ENCODE measurements at places on chromosomes 16 and 17.
A peak's percentile ranks its signal among the peaks of the same experiment; 100 is the strongest.

DNA sequence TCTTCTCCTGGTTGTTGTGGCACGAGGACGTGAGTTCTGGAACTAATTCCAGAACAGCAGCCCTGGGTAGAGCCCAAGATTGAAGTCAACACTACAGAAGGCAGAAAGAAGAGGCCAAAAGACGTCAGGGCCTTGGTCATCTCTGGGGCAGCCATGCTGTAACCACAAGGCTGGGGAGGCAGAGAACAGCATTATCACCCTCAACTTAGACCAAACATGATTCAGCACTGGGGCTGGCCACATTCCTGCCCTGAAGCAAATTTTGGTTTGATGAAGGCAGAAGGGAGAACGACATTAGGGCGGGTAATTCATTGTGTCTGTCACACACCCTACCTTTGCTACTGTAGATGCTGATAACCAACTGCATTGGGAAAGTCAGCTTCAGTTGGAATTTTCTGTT, 9.7 kb upstream of the ALOX15B start:
- H3K27ac ChIP-seq = no peak overlapping the region
- peaks cover 40% of the 10 kb centered on the region for H3K27me3 ChIP-seq
- no peaks in the 10 kb centered on the region for H3K36me3 ChIP-seq

DNA sequence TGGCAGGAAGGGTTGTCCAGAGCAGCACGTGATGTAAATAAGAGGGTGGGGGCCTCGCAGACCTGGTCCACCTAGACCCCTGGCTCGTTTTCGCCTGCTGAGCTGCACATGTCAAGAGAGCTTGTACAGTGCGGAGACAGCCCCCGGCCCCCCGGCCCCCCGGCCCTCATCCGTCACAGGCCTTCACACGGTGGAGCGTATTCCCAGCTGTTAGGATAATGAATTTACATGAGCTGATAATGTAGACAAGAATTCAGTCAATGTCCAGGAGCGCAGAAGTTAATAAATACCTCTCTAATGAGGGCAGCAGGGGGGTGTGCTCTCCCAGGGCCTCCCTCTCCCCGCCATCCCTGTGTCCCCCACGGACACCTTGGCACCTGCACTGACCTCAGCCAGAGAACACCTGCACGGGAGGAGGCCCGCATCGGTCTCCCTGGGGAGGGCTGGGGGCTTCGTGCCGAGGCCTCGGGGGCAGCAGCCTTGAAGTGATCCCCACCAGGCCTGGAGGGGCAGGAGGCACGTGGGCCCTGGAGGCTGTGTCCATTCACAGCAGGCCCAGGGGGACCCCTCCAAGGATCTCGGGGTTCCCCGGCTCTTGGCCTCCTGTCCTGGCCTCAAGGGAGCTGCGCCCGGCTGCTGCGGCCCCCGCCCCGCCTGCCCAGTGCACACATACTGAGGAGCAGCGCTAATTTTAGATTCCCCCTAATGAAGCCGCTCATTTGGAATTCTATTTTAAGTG, 14.6 kb downstream of the GSE1 start:
- peaks cover 9% of the 10 kb centered on the region for H3K36me3 ChIP-seq
- H3K4me1 ChIP-seq = peaks cover 23% of the 10 kb centered on the region
- no peak overlapping the region for H3K4me3 ChIP-seq
- no peak for DNase-seq

GRCh38 chr17:50151937-50152547, 1.6 kb upstream of the PPP1R9B start:
- peaks cover 5% of the 10 kb centered on the region for H3K36me3 ChIP-seq
- H3K4me3 ChIP-seq = peak overlapping the region; percentile 93
- H3K27ac ChIP-seq = peak overlapping the region; percentile 90
- H3K27me3 ChIP-seq = no peaks in the 10 kb centered on the region
- H3K4me1 ChIP-seq = peaks cover 35% of the 10 kb centered on the region
- peak; percentile 58 for DNase-seq

DNA sequence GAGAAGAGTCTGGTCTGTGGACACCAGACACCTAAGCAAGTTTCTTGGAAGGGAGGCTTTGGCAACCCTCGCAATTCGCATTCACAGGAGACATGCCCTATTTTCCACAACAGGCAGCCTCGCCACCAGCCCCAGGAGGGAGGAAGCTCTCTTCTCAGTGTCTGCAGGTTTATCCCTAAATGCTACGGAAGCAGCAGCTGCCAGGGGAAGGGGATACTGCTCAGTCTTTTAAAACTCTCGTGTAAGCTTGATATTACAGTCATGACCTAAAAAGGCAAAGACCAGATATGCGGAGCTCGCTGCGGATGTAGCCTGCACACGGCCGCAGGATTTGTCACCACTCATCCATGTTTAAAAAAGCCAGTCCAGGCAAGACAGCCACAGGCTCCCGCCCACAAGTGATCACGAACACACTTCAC, 159.2 kb upstream of the RPH3AL start:
- no peaks in the 10 kb centered on the region for H3K36me3 ChIP-seq
- no peak for DNase-seq
- no peaks in the 10 kb centered on the region for H3K27me3 ChIP-seq
- no peaks in the 10 kb centered on the region for H3K4me1 ChIP-seq

GRCh38 chr16:23174622-23175021, 7.9 kb upstream of the SCNN1G start:
- H3K27me3 ChIP-seq = peaks cover 52% of the 10 kb centered on the region
- H3K4me3 ChIP-seq = no peak overlapping the region
- DNase-seq = no peak

DNA sequence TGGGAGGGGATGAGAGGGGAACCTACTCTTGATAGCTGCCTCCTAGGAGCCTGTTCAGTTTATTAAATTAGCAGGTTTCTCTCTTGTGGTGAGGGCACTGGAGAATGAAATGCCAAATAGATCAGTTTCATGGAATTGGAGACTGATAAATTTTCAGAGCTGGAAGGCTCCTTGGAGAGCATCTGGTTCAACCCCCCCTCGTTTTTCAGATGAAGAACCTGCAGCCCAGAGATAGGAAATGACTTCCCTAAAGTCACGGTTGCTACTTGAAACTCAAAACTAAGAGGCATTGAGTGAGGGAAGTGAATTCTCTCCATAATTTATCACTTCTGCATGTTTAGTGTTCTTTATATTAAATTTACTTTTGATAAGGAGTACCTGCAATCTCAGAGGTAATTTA, 366.0 kb upstream of the CCL2 start:
- H3K36me3 ChIP-seq = no peaks in the 10 kb centered on the region
- no peaks in the 10 kb centered on the region for H3K4me1 ChIP-seq
- H3K27ac ChIP-seq = no peak overlapping the region

- no peak for DNase-seq
- no peak overlapping the region for H3K4me3 ChIP-seq
- peaks cover 36% of the 10 kb centered on the region for H3K36me3 ChIP-seq
- no peaks in the 10 kb centered on the region for H3K4me1 ChIP-seq
- no peak overlapping the region for H3K27ac ChIP-seq
These were observed 20.8 kb downstream of the WDR45B start for GRCh38 chr17:82627405-82627804.

GRCh38 chr17:30212750-30213149, 22.7 kb downstream of the SLC6A4 start:
- no peaks in the 10 kb centered on the region for H3K36me3 ChIP-seq

DNA sequence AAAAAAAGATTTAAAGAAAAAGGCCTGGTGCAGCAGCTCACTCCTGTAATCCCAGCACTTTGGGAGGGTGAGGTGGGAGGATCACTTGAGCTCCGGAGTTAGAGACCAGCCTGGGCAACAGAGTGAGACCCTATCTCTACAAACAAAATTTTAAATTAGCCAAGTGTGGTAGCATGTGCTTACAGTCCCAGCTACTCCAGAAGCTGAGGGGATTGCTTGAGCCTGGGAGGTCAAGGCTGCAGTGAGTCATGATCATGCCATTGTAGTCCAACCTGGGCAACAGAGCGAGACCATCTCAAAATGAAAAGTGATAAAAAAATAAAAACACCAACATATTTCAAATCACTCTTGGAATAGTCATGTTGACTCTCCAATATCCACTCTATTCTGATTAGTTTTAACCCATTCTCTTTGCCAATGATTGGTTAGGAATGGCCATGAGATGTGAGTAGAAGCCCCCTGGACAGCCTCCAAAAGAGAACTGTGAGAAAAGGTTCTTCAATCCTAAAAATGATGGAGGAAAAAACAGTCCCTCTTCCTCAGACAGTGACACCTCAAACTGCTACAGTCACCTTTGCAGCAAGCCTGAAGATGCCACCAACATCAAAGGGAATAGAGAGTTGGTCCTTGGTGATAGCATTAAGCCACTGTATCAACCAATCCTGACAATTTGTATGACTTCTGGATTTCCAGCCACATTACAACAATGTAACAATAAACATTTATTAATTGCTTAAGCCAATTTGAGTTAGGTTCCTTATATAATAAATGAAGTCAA, 2.9 kb upstream of the KANSL1 start:
- H3K4me3 ChIP-seq = no peak overlapping the region
- no peak for DNase-seq
- H3K4me1 ChIP-seq = peaks cover 66% of the 10 kb centered on the region
- peak overlapping the region; percentile 93 for H3K27ac ChIP-seq

DNA sequence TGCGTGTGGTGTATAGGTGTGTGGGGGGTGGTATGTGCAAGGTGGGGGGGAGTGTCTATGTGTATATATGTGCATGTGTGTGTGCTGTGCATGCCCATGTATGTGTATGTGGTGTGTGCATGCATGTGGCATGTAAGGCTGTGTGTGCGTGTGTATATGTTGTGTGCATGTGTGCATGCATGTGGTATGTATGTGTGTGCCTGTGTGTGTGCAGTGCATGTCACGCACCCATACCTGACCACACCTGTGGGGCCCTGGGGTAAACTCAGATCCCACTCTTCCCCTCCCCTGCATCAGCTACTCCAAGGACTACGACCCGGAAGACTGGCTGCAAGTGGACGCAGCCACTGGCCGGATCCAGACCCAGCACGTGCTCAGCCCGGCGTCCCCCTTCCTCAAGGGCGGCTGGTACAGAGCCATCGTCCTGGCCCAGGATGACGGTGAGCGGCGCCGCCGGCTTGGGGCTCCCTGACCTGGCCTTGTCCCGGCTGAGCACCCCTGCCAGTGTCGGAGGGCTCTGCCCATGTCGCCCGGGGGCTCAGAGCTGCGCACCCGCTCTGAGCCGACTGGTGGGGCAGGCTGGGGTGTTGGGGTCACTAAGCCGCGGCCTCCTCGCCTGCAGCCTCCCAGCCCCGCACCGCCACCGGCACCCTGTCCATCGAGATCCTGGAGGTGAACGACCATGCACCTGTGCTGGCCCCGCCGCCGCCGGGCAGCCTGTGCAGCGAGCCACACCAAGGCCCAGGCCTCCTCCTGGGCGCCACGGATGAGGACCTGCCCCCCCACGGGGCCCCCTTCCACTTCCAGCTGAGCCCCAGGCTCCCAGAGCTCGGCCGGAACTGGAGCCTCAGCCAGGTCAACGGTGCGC, 9.1 kb downstream of the SLC22A31 start:
- H3K27ac ChIP-seq = no peak overlapping the region
- H3K4me3 ChIP-seq = no peak overlapping the region
- H3K36me3 ChIP-seq = no peaks in the 10 kb centered on the region

DNA sequence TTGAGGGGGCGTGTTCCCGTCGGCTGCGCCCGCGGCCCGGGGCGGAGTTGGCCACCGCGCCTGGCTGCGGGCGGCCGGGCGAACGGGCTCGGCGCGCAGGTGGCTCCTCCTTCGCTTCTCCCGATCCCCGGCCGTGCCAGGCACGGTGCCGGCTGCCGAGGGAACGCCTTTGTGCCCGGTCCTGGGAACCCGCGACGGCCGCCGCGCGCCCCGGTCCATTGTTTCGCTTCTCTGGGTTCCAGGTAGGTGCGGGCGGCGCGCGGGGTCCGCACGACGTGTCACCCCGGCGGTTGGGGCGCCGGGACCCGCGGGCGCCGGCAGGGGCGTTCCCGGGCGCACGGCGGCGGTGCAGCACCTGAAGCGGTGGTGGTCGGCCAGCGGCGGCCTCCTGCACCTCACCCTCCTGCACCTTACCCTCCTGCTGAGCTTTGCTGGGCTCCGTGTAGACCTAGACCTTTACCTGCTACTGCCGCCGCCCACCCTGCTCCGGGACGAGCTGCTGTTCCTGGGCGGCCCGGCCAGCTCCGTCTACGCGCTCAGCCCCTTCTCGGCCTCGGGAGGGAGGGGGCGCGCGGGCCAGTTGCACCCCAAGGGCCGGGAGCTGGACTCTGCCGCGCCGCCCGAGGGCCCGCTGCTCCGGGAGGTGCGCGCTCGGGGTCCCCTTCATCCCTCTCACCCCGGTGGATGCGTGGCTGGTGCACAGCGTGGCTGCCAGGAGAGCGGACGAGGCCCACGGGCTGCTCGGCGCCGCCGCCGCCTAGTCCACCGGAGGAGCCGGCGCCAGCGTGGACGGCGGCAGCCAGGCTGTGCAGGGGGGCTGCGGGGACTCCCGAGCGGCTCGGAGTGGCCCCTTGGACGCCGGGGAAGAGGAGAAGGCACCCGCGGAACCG, 99.9 kb downstream of the EFCAB13 start:
- H3K27ac ChIP-seq = no peak overlapping the region
- peaks cover 12% of the 10 kb centered on the region for H3K27me3 ChIP-seq
- peaks cover 28% of the 10 kb centered on the region for H3K36me3 ChIP-seq
- peak; percentile 12 for DNase-seq
- peaks cover 4% of the 10 kb centered on the region for H3K4me1 ChIP-seq

DNA sequence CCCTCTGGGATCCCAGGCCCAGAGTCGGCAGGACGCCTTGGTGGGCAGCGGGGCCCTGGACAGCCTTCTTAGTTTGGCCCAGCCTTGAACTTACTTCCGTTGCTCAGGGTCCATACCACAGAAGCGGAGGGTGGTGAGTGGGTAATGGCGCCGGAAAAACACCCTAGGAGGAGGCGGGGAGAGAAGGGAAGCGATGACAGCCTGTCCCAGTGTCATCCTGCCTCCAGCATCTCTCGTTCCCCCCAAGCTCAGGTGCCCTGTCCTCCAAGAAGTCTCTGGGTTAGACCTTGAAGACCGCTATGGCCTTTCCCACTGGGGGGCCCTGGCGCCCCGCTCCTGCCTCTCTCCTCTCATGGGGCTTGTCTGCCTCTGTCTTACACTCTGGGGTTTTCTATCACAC, 22.9 kb downstream of the TNS4 start:
- DNase-seq = no peak
- no peak overlapping the region for H3K27ac ChIP-seq
- no peaks in the 10 kb centered on the region for H3K27me3 ChIP-seq
- H3K4me3 ChIP-seq = no peak overlapping the region
- peaks cover 2% of the 10 kb centered on the region for H3K36me3 ChIP-seq

GRCh38 chr16:6957681-6958080, 375.0 kb upstream of the RBFOX1 start:
- no peak overlapping the region for H3K4me3 ChIP-seq
- H3K36me3 ChIP-seq = no peaks in the 10 kb centered on the region
- H3K4me1 ChIP-seq = no peaks in the 10 kb centered on the region
- DNase-seq = no peak
- no peak overlapping the region for H3K27ac ChIP-seq
- H3K27me3 ChIP-seq = no peaks in the 10 kb centered on the region

GRCh38 chr16:72604375-72604774, 432.4 kb upstream of the PMFBP1 start:
- DNase-seq = no peak
- peaks cover 10% of the 10 kb centered on the region for H3K36me3 ChIP-seq
- H3K27ac ChIP-seq = no peak overlapping the region
- H3K4me3 ChIP-seq = no peak overlapping the region
- H3K4me1 ChIP-seq = no peaks in the 10 kb centered on the region

Measured in activated naive CD8-positive, alpha-beta T cell treated with anti-CD3 and anti-CD28 coated beads, Interleukin-2, amount 50 U/mL, for 24 hours (primary cell).